ENCODE measurements at places on chromosomes 1 and 21. TPM values are rescaled to one million over a fixed set of nuclear protein-coding genes. Genes with fewer than 3 reads are reported as not detected.

Gene FCGR3B
- total RNA-seq: 0.49 TPM

DNA sequence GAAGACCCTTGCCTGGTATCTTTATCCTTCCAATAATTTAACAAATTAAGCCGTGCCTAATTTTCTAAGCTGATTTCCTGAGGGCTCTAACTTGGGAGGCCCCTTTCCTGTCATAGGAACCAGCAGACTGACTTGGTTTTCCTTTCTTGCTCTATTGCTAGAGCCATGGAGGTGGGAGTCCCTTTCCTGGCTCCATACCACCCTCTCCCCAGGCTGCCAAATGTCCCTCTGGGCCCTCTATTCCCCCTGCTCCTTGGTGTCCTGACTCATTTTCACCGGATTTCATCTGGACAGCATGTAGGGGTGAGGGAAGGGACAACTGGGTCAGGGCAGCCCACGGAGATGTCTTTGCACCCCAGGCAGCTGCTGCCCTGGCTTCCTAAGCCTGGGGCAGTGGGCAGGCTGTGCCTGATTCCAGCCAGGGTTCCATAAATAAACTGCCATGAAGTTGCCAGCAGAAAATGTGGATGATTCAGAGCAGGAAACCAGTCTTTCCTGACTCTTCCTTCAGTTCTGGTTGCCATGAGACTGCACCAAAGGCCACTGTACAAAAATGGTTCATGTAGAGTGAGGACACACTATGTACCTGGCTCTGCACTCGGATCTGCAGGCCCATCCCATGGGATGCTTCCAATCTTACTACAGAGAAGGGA, 38.0 kb upstream of the SERBP1 start:
- DNase-seq: no peak

Gene OR2T33
- 0.27 TPM for total RNA-seq

Gene UQCRHL
- 5.9 TPM for total RNA-seq

All from K562 (cell line).